ENCODE measurements at places on chromosomes 4 and X. TPM values are rescaled to one million over a fixed set of nuclear protein-coding genes. Genes with fewer than 3 reads are reported as not detected.

The CHRDL1 gene
- total RNA-seq, result not detected

DNA sequence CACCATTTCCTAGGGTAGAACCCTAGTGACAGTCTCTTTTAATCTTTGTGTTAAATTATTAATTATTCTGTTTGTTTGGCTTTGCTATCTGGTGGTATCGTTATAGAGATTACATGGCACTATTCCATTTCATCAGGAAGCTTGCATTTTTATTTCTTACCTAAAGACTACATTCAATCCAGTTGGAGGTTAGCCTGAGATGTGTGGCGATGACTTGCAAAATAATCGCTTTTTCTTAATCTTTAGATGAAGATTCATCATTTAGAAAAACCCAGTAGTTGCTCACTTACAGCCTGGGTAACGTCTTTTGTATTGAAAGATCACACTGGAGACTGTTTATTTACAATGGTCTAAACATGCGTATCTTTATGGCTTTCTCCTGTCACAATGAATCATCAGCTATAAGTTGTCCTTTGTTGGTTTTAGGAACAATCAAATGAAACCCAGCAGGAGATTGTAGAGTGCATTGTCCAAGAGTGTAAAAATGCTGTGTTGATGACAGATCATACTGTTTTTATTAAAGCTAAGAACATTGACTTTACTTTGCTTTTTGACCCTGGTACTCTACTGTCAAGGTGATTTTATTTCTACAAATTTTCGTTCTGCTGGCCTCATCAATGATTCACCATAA lies 281.7 kb upstream of the PITX2 start:
- DNase-seq, result no peak

- peak; percentile 3 for DNase-seq
Observed at GRCh38 chr4:106366026-106366425, 2.6 kb downstream of the GIMD1 start.

The KLKB1 gene
- 0.59 TPM for total RNA-seq

DNA sequence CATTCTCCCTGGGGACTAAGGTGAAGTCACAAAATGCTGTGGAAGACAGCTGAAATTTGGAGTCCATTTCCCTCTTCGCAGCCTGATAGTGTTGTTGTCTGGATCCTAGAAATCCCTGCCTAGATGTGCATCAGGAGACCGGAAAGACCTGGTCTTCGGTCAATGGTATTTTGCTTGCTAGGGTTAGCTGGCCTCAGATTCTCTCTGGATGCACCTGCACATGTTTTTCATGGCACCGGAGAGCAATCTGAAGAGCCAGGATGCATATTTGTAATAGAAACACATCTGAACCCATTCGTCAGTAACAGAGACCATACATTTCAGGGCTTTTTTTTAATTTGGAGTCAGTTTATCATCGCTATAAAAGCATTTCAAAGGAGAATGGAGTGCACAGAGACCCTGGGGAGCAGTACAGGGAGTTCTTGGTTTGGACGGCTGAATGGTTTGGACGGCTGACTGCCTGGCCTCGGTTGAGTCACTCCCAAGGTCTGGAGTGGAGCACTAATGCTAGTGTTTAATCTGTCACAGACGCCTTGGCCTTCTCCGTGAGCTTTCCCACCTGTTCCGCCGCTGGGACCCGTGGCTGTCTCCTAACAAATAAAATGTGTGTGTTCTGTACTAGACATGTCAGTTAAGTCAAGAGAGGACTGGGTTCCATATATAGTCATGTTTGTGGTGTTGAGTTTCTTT lies 7.5 kb upstream of the PDLIM3 start:
- DNase-seq, result no peak

GRCh38 chrX:65643531-65644052 lies 23.9 kb upstream of the MSN start:
- no peak for DNase-seq

- DNase-seq, result no peak
Observed at GRCh38 chr4:1053080-1053661, 41.7 kb downstream of the FGFRL1 start.

The YIPF7 gene
- total RNA-seq, result not detected

The USP11 gene
- 23.8 TPM for total RNA-seq

GRCh38 chr4:120636120-120636630 lies 286.4 kb downstream of the PRDM5 start:
- no peak for DNase-seq

DNA sequence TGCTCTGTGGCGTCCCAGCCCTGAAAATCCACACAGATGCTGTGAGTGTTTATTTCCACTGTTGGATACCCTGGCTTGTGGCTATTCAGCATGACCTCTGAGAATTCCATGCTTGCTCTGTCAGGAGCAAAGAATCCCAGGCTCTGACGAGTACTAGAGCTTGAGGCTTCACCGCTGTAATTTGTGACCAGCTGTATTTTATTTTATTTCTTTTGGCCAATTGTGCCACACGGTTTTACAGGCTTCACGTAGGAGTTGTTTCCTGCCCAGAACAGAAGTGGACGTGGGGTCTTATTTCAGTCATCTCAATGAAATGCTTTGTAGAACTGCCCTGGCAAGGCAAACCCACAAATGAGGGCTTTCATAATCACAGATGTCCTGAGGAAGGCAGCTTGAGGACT lies 69.4 kb upstream of the CLDN34 start:
- no peak for DNase-seq

GRCh38 chr4:182354867-182355266 lies 111.7 kb downstream of the TENM3 start:
- no peak for DNase-seq
